ENCODE measurements at places on chromosomes 6 and 20.

- DNase-seq, result no peak
Measured at GRCh38 chr6:134714679-134715078, 235.2 kb downstream of the ALDH8A1 start.

GRCh38 chr6:2803731-2804429 is 37.8 kb downstream of the SERPINB1 start:
- DNase-seq, result no peak

DNA sequence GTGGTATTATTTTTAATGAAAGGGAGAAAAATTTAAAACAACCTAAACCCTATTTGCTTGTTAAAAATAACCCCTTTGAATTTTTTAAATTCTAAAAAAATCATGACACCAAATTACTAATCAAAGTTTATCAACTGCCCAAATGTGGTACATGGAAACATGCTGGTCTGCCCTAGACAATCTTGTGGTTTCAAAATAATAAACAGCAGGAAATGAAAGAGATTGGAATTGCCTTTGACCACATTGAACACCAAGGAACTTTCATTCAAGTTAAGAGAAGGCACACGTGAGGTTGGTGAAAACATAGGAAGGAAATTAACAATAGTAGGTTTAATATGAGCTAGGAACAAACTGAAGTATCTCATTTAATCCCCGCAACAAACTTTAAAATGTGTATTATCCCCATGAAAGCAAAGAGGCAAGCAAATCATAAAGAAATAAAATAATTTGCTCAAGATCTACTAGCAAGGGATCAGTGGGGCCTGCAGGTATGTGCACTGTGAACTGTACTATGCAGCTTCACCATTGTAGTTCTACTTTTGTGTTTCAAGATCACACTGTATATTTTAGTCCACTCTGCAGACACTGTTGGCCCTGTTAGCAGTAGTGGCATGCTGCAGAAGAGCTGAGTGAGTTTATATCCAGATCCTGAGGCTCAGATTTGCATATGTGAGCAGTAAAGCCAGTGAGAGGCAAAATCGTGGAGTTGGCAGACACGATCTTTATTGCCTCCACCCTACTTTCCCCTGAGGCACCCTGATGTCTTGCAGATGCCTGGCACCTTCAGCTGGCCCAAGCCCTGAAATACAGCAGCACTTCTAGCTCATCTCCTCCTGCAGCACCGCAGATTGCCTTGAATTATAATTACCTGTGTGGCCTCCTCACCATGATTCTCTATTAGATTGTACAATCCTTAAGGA is 157.8 kb upstream of the TENT5A start:
- no peak for DNase-seq

- DNase-seq, result no peak
Measured at GRCh38 chr6:129108337-129108736, 225.4 kb downstream of the LAMA2 start.

- DNase-seq, result no peak
Measured at GRCh38 chr6:64439274-64439673, 803.7 kb downstream of the PHF3 start.
